ENCODE measurements at places on chromosomes 12 and 14.

GRCh38 chr14:102777711-102778337 is 575 bp downstream of the TRAF3 start:
- DNase-seq = no peak

GRCh38 chr12:48979602-48980388 is 1.7 kb downstream of the WNT1 start:
- DNase-seq = peak; percentile 47

DNA sequence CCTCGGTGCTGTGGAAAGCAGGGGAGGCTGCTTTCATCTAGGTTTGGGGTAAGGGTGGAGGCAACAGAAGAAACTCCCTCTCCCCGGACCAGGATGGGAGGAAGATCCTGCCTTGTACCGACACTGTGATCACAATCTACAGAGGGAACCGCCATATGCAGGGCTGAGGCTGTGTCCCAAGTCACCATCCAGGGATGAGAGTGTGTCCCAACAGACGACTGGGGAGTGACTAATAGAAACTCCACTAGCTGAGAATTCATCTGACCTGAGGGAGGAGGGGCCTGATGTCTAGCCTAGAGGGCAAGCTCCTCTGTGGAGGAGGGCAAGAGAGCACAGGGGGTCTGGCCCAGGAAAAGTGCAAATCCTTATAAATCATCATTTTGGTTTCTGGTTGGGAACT is 172.4 kb downstream of the CALM1 start:
- DNase-seq = no peak

DNA sequence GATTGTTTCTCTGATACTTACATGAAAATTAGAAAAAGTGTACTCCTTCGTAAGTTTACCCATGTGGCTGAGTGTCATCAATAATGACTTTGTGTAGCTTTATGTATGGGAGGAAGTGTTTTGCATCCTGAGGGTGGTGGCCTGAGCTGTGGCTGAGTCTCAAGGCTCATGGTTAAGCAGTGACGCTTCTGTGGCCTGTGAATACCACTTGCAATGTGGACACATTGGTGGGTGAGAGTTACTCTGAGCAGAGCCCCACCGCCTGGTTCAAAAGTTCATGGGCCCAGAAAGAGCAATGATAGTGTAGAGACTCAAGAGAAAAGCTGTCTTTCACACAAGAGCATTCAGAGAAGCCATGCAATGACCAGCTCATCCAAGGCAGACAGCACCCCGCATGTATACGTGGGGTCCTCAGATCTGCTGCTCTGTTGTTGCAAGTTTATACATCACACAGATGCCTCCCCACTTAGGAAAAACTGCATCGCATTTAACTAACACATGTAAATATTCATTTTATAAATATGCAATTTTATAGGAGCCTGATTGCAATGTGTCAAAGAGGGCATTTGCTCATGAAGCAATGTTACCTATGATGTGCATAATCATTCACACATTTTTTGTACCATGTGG is 55.1 kb upstream of the FRMD6 start:
- no peak for DNase-seq

GRCh38 chr14:91482263-91483013 is 27.7 kb downstream of the PPP4R3A start:
- DNase-seq = no peak

- no peak for DNase-seq
Measured at GRCh38 chr14:99563749-99564129, 40.3 kb downstream of the CCDC85C start.

DNA sequence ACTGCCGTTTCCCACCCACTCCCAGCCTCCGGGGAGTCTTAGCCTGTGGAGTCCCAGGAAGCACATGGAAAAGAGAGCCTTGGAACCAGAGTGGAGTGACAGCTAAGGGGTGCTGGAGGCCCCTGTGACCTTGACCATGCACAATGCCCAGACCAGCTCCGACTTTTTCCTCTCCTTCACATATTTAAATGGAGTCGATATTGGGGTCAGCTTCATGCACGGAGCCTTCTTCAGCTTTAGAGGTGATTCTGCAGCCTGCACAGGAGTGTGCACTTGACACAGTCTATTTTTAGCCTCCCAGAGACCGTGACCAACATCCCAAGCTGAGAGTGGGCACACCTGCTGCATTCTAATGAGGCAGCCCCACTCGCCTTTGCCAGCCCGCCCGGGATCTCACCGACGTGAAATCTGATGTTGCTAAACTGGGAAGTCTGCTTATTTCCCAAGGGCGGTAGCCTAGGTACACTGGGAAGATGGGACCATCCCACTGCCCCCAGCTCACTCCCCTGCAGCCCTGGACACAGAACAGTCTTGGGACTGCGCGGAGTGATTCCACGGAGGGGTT is 47.5 kb downstream of the PRMT8 start:
- no peak for DNase-seq

DNA sequence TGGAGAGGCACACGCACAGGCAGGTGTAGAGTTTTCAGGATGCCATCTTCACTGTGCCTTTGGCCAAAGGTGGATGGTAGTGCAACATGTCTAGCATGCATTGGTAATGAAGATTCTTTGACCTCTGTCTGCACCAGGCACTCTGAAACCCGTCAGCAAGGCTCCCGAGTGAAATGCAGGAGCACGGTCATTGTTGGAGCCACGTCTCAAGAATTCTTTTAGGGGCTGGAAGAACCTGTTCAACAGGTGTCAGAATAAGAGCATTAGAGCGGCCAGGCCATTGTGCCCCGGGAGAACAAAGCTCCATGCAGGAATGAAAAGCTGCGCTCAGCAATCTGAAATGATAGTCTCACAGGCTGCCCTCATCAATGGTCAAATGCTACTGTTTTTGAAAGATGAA is 40.2 kb upstream of the DICER1 start:
- peak; percentile 82 for DNase-seq

DNA sequence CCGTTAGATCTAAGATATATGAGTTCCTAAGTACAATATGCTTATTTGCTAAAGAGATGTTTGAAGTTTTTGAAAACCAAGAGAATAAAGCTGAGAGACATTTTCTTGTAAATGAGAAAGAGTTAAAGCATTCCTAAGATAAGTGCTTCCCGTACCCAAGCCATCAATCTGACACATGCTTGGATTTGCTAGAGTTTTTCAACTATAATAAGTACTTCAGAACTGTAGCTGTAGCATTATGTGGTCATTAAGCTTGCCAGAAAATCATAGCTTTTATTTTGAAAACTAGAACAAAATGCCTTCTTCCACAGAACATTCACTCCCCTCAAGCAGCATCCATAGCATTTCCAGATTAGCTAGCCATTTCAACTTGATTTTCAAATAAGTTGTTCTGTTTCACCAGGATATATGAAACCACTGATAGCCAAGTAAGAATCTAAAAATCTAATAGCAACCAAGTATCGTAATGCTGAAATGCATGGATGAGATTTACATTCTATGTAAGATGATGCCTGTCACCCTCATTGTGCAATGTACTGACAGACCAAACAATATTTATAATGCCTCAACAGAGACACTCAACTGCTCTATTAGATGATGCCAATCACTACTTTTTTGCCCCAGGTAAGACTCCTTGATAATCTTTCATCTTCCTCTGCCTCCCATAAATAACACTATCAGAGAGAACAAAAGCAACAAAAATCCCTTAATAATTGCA is 8.0 kb downstream of the SNW1 start:
- no peak for DNase-seq

DNA sequence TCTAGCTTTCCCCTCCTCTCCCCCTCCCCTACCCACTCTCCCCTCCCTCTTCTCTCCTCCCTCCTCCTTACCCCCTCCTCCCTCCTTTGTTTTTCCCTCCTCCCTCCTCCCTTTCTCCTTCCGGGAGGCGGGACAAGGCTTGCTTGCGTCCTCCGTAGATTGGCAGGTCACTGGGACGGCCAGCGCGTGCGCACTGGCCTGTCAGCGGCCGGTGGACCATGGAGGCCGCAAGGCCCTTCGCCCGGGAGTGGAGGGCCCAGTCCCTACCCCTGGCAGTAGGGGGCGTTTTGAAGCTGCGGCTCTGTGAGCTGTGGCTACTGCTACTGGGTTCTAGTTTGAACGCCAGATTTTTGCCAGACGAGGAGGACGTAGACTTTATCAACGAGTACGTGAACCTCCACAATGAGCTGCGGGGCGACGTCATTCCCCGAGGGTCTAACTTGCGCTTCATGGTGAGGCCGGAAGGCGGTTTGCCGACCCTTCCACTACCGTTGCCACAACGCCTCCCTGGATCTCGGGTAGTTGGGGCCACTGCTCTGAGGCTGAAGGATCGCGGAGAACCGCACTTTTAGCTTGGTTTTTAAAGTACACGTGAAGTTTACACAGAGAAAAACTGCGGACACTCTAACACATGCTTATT is at the start of gene GLIPR1L2:
Gene GLIPR1L2, plus strand, starts transcription at position 191 of the 640 bp plus-strand sequence. Its CDS starts 28 bp downstream, at position 219.
- DNase-seq = peak; percentile 96

- DNase-seq = no peak
Measured at GRCh38 chr12:124698211-124698997, 131.0 kb upstream of the NCOR2 start.

GRCh38 chr12:72673853-72674252 is 401.7 kb downstream of the TRHDE start:
- DNase-seq = no peak

DNA sequence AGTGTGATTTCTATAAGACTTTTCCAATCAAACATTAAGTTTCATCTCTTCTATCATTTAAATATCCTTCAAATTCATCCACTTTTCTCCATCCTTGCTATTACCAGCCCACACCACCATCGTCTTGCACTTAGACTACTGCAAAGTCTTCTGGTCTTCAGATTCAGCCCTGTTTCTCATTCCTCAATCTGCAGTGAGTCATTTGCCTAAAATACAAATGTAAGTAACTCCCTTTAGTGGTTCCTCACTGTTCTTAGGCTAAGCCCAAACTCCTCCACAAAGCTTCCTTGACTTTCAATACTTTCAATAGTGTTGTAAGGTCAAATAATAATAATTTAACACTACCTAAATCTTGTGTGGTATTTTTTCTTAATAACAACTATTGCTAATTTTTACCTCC is 83.3 kb downstream of the PLEKHG7 start:
- no peak for DNase-seq

DNA sequence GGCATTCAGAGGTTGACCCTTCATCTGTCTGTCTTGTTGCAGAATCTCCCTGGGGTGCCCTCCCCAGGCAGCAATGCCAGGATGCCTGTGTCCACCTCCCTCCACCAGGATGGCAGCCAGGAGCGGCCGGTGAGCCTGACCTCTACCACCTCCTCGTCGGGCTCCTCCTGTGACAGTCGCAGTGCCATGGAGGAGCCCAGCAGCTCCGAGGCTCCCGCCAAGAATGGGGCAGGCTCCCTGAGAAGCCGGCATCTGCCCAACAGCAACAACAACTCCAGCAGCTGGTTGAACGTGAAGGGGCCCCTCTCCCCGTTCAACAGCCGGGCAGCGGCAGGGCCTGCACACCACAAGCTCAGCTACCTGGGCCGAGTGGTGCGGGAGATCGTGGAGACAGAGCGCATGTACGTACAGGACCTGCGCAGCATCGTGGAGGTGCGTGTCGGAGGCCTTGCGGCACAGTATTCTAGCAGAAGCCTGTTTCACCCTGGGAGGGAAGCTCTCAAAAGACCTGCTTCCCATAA is 23.4 kb downstream of the PLEKHG3 start:
- DNase-seq = no peak

GRCh38 chr12:27133022-27133590 is 50.7 kb upstream of the C12orf71 start:
- no peak for DNase-seq

GRCh38 chr12:43836475-43836989 is 651 bp downstream of the TMEM117 start:
- no peak for DNase-seq

- peak; percentile 7 for DNase-seq
Measured at GRCh38 chr12:13436182-13436581, 239.7 kb downstream of the EMP1 start.

- DNase-seq = no peak
Measured at GRCh38 chr12:33437598-33437997, 2.0 kb downstream of the SYT10 start.

DNA sequence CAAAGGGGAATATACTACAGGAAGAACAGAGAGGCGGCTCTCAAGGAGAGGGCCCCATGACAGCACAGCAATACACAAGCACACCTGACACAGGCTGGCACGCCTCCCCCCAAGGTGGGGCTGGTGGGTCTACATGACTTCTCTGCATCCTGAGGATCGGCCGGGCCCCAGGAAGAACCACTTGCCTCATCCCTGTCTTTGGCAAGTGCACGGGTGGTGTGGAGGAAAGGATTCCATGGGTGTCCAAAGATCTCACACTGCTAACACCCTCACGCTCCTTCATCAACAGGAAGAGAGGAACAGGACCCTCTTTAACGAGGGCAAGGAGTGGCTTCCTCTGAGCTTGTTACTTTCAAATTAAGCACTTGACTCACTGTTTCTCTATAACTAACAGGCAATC is 7.3 kb downstream of the VAMP1 start:
- no peak for DNase-seq

GRCh38 chr12:113075137-113075683 is 18.7 kb downstream of the DTX1 start:
- no peak for DNase-seq

- no peak for DNase-seq
Measured at GRCh38 chr14:32304296-32304695, 24.8 kb upstream of the AKAP6 start.

GRCh38 chr14:55711175-55711811 is 131.3 kb downstream of the KTN1 start:
- peak; percentile 11 for DNase-seq

DNA sequence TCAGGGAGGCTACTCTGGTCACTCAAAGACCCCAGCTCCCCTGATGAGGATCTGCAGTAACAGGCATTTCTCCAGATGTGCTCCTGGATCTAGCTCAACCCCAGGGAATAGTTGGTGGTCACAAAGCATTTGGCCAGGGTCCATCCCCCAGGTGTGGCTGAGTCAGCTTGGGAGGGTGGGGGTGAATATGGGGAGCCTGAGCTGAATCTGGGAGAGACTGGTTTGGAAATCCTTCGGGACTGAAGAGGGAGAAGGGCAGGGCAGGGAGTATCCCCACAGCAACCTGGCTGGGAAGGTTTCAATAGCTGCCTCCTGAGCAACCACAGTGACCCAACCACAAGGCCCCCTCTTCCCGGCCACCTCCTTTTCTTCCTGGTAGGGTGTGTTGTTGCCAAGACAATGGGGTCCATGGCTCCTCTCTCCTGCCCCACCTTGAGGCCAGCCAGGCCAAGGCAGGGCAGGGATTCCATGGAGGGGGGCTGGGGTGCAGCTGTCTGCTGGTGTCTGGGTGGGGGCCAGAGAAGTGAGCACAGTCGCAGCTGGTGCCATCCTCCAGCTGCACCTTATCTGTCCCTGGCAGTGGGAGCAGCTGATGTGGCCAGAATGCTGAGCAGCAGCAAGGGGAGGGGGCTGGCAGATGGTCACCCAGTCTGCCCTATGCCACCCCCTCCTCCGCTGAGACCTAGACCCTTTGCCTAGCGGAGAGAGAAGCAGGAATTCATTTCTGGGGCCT is 5.5 kb downstream of the ASIC1 start:
- no peak for DNase-seq

Data from ELF-1 (cell line).